ENCODE measurements at places on chromosomes 12 and 14.

DNA sequence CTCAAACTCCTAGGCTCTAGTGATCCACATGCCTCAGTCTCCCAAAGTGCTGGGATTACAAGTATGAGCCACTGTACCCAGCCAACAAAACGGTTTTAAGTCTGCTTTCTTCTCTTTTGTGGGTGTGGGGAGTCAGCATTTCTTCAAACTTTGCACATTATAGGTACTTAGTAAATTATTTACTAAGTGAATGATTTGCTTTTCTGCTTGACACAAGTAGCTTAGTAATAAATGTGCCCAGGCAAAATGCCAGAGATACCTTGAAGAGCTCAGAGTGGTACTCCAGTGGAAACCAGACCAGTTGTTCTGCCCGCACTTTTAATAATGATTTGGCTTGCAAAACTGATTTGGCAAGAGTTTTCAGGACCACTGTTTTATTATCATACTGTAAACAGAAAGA, 15.0 kb downstream of the DEPDC4 start:
- H3K36me3 ChIP-seq: no peaks in the 10 kb centered on the region
- H3K4me1 ChIP-seq: no peaks in the 10 kb centered on the region
- no peak for DNase-seq
- no peak overlapping the region for H3K27ac ChIP-seq

GRCh38 chr12:19201661-19202060, 72.1 kb downstream of the PLEKHA5 start:
- no peaks in the 10 kb centered on the region for H3K36me3 ChIP-seq
- no peaks in the 10 kb centered on the region for H3K4me1 ChIP-seq
- no peak overlapping the region for H3K27ac ChIP-seq
- no peak for DNase-seq
- H3K27me3 ChIP-seq: no peaks in the 10 kb centered on the region
- H3K4me3 ChIP-seq: no peak overlapping the region

GRCh38 chr12:29116414-29116813, 32.7 kb upstream of the FAR2 start:
- no peak for DNase-seq
- no peaks in the 10 kb centered on the region for H3K4me1 ChIP-seq
- peaks cover 21% of the 10 kb centered on the region for H3K27me3 ChIP-seq
- no peak overlapping the region for H3K27ac ChIP-seq
- H3K4me3 ChIP-seq: no peak overlapping the region

DNA sequence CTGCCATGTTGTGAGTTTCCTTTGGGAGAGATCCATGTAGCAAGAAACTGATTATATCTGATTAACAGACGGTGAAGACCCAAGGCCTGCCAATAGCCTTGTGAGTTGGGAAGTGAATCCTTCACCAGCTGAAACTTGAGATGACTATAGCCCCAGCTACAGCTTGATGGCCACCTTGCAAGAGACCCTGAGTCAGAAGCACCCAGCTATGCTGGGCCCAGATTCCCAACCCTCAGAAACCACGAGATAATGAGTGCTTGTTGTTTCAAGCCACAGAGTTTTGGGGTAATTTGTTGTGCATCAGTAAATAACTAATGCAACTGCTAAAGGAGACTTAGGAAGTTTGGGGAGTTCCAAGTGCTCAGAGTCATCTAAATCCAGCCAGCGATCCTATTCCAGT, 80.3 kb downstream of the AVPR1A start:
- H3K36me3 ChIP-seq: no peaks in the 10 kb centered on the region
- no peak overlapping the region for H3K27ac ChIP-seq
- H3K4me3 ChIP-seq: no peak overlapping the region
- H3K4me1 ChIP-seq: no peaks in the 10 kb centered on the region

GRCh38 chr12:95805864-95806671, 15.5 kb upstream of the NTN4 start:
- no peak overlapping the region for H3K27ac ChIP-seq
- peaks cover 29% of the 10 kb centered on the region for H3K27me3 ChIP-seq
- no peak overlapping the region for H3K4me3 ChIP-seq
- H3K36me3 ChIP-seq: no peaks in the 10 kb centered on the region
- H3K4me1 ChIP-seq: no peaks in the 10 kb centered on the region

DNA sequence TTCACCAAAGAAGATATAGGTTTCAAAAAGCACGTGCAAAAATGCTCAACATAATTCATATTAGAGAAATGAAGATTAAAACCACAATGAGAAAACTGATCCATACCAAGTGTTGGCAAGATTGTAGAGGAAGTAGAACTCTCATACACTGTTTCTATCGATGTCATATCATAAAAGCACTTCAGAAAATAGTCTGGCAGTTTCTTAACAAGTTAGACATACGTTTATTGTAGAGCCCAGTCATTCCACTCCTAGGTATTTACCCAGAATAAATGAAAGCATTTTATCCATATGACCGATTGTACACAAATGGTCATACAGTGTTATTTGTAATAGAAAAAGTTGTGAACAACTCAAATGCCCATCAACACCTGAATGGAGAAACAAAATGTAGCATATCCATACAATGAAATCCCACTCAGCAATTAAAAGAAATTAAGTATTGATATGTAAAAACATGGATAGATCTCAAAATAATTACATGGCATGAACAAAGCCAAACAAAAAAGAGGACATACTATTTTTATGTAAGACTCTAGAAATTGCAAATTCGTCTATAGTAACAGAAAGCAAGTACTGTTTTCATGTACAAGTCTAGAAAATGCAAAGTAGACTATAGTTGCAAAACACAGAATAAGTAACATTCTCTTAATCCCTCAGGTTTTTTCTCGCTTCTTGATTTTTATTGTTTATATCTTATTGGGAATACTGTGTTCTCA, 41.0 kb downstream of the USP15 start:
- H3K27ac ChIP-seq: no peak overlapping the region
- H3K36me3 ChIP-seq: peaks cover 94% of the 10 kb centered on the region
- DNase-seq: no peak
- no peaks in the 10 kb centered on the region for H3K27me3 ChIP-seq
- H3K4me1 ChIP-seq: peaks cover 37% of the 10 kb centered on the region
- H3K4me3 ChIP-seq: no peak overlapping the region

- H3K36me3 ChIP-seq: peaks cover 27% of the 10 kb centered on the region
- no peaks in the 10 kb centered on the region for H3K27me3 ChIP-seq
- peak overlapping the region; percentile 33 for H3K4me3 ChIP-seq
- peaks cover 56% of the 10 kb centered on the region for H3K4me1 ChIP-seq
- no peak for DNase-seq
These were observed 203.6 kb downstream of the EFCAB11 start for GRCh38 chr14:89750908-89751392.

GRCh38 chr12:125418902-125419564, 353.8 kb downstream of the AACS start:
- H3K27me3 ChIP-seq: peaks cover 2% of the 10 kb centered on the region
- no peak overlapping the region for H3K4me3 ChIP-seq
- H3K4me1 ChIP-seq: no peaks in the 10 kb centered on the region
- no peaks in the 10 kb centered on the region for H3K36me3 ChIP-seq

DNA sequence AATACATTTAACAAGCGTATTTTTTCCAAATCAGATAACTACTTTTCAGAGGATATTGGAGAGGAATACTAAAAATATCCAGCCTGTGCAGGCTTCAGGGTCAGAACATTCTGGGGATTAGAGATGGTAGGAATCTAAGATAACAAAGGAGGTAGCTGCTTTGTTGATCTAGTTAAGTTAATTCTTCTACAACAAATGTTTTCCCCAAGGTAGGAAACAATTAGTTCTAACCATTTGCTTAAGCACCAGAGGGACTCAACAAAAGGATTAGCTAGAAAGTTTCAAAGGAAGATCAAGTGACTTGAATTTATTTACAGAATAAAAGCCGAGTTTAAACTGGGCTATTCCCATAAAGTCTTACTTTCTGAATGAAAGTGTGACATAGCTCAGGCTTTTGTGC, 524.2 kb downstream of the TMTC2 start:
- no peak for DNase-seq
- H3K27me3 ChIP-seq: no peaks in the 10 kb centered on the region
- no peak overlapping the region for H3K27ac ChIP-seq
- no peaks in the 10 kb centered on the region for H3K36me3 ChIP-seq
- H3K4me3 ChIP-seq: no peak overlapping the region

DNA sequence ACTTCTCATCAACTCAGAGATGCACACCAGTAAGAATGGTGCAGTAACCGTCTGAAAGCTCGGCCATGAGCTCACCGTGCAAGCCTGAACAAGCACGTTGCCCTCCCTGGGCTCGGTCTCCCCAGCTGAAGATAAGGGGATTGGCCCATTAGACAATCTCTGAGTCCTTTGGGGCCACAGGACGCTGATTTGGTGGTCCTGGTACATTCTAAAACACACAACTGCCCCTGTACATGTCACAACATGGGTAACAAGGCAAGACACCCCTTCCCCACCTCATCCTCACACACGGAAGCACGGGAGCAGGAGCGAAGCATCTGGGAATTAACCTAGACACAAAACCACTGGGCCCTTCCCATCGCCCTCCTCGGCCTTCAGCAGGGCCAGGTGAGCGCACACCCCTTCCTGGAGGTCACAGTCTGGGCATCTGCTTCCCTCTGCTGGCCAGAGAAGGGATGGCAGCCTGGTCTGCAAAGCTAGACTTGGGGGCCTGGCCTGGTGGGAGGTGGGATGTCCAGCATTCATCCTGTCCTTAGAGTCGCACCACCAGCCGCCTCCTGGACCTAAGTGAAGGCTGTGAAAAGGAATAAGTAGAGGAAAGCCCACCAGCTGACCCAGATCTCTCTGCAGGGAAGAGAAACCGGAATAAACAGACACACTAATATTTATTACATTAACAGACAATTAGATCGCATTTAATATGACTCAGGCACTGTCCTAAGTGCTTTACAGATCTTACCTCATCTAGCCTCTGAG, 18.9 kb upstream of the SMUG1 start:
- peaks cover 2% of the 10 kb centered on the region for H3K4me1 ChIP-seq
- peak; percentile 64 for DNase-seq
- H3K4me3 ChIP-seq: no peak overlapping the region

- peak overlapping the region; percentile 47 for H3K27ac ChIP-seq
- DNase-seq: peak; percentile 67
- peaks cover 15% of the 10 kb centered on the region for H3K36me3 ChIP-seq
- peaks cover 39% of the 10 kb centered on the region for H3K27me3 ChIP-seq
- peaks cover 40% of the 10 kb centered on the region for H3K4me1 ChIP-seq
These were observed 10.7 kb downstream of the STAC3 start for GRCh38 chr12:57240066-57240921.

DNA sequence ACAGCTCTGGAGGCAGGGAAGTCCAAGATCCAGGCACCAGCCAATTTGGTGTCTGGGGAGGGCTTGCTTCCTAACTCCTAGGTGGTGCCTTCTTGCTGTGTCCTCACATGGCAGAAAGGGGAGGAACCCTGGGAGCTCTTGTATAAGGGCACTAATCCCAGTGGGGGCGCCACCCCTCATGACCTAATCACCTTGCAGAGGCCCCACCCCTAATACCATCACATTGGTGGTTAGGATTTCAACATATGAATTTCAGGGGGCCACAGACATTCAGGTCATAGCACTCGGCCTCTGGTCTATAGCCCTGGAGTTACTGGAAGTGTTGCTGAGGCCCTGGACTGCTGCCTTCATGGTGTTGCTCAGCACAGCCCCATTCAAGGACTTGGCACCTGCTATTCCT, 14.6 kb downstream of the PSMD9 start:
- no peaks in the 10 kb centered on the region for H3K27me3 ChIP-seq
- no peak for DNase-seq
- no peak overlapping the region for H3K27ac ChIP-seq
- no peak overlapping the region for H3K4me3 ChIP-seq
- H3K36me3 ChIP-seq: peaks cover 57% of the 10 kb centered on the region

DNA sequence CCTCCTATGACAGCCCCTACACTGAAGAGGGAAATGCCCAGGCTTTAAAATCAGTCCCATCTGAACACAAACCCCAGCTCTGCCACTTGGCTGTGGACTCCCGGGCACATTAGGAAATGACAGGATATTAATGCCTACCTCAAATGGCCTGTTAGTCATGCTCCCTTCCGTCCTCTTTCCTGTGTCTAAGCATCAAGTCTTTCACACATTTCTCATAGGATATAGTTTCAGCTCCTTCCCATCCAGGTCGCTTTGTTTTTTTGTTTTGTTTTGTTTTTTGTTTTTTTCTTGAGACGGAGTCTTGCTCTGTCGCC, 16.1 kb downstream of the PLEK2 start:
- peaks cover 7% of the 10 kb centered on the region for H3K4me1 ChIP-seq
- H3K27me3 ChIP-seq: peaks cover 1% of the 10 kb centered on the region
- no peaks in the 10 kb centered on the region for H3K36me3 ChIP-seq
- no peak overlapping the region for H3K27ac ChIP-seq
- no peak overlapping the region for H3K4me3 ChIP-seq

GRCh38 chr14:99317231-99318090, 45.5 kb upstream of the BCL11B start:
- H3K4me1 ChIP-seq: peaks cover 8% of the 10 kb centered on the region
- H3K4me3 ChIP-seq: no peak overlapping the region
- no peak overlapping the region for H3K27ac ChIP-seq
- peaks cover 5% of the 10 kb centered on the region for H3K27me3 ChIP-seq
- no peak for DNase-seq

GRCh38 chr12:39375206-39375808, 67.6 kb downstream of the KIF21A start:
- H3K4me1 ChIP-seq: peaks cover 30% of the 10 kb centered on the region
- no peak overlapping the region for H3K27ac ChIP-seq
- peaks cover 8% of the 10 kb centered on the region for H3K36me3 ChIP-seq
- no peak for DNase-seq
- H3K4me3 ChIP-seq: no peak overlapping the region
- no peaks in the 10 kb centered on the region for H3K27me3 ChIP-seq

- peaks cover 24% of the 10 kb centered on the region for H3K36me3 ChIP-seq
- H3K27me3 ChIP-seq: no peaks in the 10 kb centered on the region
- H3K27ac ChIP-seq: no peak overlapping the region
- H3K4me3 ChIP-seq: no peak overlapping the region
- peaks cover 3% of the 10 kb centered on the region for H3K4me1 ChIP-seq
- no peak for DNase-seq
These were observed 11.6 kb downstream of the TNS2 start for GRCh38 chr12:53061404-53062010.

GRCh38 chr12:121424624-121424975, 24.7 kb downstream of the RNF34 start:
- H3K4me3 ChIP-seq: no peak overlapping the region
- no peaks in the 10 kb centered on the region for H3K4me1 ChIP-seq
- H3K36me3 ChIP-seq: peaks cover 88% of the 10 kb centered on the region
- no peak for DNase-seq
- H3K27ac ChIP-seq: no peak overlapping the region

GRCh38 chr14:73227812-73228781, 9.2 kb upstream of the PAPLN start:
- H3K36me3 ChIP-seq: peaks cover under 1% of the 10 kb centered on the region
- peaks cover 2% of the 10 kb centered on the region for H3K27me3 ChIP-seq
- no peak for DNase-seq
- no peaks in the 10 kb centered on the region for H3K4me1 ChIP-seq
- no peak overlapping the region for H3K27ac ChIP-seq

DNA sequence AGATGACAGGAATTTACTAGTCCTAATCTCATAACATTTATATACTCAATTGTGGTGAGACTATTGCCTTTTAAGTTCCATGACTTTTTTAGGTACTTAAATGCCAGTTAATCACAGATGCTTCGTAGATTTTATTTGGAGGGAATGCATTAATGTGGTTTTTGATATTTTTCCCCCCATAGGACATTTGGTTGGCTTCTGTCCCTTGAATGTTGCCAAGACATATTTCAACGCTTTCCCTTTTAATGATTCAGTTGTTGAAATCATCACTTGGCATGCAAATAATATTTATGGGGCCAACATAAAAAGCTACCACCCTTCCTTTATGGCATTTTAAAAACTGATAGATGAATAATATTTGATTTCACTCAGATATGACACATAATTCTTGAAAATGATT, 172.1 kb downstream of the ACSS3 start:
- DNase-seq: no peak
- H3K4me3 ChIP-seq: no peak overlapping the region
- no peak overlapping the region for H3K27ac ChIP-seq
- H3K27me3 ChIP-seq: no peaks in the 10 kb centered on the region
- no peaks in the 10 kb centered on the region for H3K36me3 ChIP-seq
